ENCODE measurements at places on chromosomes 1 and 21.

DNA sequence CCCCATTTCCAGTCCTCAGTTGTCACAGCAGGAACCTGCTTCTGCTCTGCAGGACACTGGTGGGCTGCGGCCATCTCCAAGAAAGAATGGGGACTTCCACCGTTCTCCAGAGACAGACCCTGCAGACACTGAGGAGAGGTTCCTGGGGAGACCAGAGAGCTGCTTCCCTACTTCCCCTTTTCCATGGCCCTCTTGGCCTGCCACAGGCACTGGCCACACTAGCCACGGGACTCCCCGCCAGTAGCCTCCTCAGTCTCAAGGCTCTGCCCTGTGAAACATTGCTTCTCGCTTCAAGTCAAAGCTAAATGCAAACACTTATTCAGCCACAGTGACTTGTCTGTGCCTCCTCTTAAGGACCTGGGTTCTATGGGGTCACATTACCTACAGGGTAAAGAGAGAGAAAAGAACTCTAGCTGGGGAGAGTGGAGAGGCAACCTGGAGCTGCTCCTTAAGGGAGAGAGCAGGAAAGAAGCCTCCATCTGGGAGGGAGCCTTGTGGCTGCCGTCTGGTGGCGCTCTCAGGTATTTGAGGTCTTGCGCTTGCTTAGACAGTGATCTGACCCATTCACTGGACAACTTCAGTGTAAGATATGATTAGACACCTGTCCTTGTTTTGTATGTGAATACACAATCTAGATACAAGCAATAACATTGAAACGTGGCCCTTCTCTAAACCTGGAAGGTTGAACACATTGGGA, 5.4 kb upstream of the SLAMF8 start:
- peak; percentile 18 for DNase-seq

DNA sequence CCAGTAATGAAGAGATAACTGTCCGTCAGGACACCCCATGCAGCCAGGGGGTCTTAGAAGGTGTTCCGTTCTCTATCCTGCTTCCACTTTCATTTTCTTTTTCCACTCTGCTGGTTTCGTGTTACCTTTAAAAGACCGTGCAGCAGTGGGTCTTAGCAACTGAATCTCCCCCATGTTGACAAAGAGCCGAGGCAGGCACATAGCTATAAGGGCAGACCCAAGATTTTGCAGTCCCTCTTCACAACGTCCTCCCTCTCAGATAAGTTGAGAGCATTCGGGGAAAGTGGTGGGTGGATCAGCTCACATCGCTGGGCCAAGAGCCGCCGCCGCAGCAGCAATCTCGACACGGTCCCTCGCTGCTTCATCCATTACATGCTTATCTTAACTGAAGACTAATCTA, 355.5 kb downstream of the LMO4 start:
- DNase-seq, result no peak

DNA sequence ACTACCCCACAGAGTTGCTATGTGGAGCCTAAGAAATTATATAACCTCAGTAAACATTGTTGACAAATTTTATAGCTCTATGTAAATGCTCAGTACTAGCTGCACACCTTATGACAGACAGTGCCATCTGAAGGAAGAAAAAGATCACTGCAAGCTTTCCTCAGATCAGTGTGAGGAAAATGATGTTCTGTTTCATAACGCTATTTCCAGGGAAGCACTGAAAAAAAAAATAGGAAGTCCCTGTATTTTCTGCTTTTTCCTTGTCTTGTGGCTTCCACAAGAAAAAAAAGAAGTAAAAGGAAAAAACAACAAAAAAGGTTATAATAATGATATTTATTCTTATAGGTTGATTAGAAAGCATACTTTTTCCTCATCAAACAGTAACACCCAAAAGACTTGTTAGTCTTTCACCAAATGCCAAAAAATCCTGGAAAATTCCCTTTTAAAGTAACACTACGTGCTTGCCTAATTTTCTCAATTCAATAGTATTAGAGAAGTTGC, 23.2 kb downstream of the LYST start:
- peak; percentile 79 for DNase-seq

GRCh38 chr1:152725261-152725660, 17.3 kb downstream of the LCE4A start:
- no peak for DNase-seq

DNA sequence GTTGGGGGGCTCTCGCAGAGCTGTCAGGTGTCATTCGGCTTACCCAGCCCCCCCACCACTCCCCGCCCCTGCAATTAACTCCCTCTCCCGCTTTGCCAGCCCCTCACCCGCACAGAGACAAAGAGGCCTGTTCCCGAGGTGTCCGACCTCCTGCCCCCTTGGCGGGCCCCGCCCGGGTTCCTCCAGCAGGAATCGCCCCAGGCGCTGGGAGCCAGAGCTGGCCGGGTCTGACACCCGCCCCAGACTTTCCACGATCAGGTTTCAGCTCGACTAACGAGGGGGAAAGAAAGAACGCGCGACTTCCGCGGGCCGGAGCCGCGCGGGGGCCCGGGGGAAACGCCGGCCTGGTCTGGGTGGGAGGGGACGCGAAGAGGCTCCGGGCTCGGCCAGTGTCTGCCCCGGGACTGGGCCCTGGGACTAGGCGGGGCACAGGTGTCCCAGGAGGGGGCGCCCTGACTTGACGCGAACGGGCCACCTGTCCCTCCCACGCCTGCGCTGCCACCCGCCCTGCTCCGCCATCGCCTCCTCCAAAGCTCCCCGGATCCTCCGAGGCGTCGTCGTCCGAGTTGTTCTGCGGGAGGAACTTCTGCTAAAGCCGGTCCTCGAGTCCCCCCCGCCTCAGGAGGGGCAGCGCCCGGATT, 36.4 kb upstream of the HHAT start:
- DNase-seq, result peak; percentile 88

- DNase-seq, result peak; percentile 64
Observed at GRCh38 chr1:211735208-211736170, 60.1 kb upstream of the NEK2 start.

- DNase-seq, result no peak
Observed at GRCh38 chr1:223745731-223746130, 33.4 kb downstream of the CAPN2 start.

DNA sequence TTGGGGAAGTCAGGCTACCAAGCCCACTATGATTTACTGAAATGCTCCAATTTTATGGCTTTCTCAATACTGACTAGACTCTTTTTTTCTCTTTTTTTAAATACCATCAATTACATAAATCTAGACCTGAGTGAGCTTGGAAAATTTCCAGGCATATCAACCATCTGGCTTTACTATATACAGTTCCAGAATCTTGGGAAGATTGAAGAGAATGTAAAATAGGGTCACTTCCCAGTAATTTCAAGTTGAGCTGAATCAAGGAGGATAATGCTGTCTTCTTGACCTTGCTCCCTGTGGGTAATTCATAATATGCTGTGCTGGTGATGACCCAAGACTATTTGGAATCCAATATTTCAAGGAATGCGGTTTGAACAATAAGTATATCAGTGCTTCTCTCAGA, 108.1 kb downstream of the MAP3K21 start:
- no peak for DNase-seq

- DNase-seq, result peak; percentile 12
Observed at GRCh38 chr1:63189677-63190076, 132.7 kb upstream of the FOXD3 start.

GRCh38 chr1:153789478-153790034, 14.3 kb downstream of the SLC27A3 start:
- no peak for DNase-seq

- DNase-seq, result peak; percentile 53
Observed at GRCh38 chr1:161766102-161766981, at the start of gene ATF6. TSS of gene ATF6 (plus strand) at chr1:161766320. CDS start at chr1:161766361, 41 bp downstream.

- DNase-seq, result no peak
Observed at GRCh38 chr21:43667191-43667904, 8.0 kb downstream of the RRP1B start.

GRCh38 chr1:59691261-59691660, 123.5 kb upstream of the HOOK1 start:
- no peak for DNase-seq

GRCh38 chr1:245901037-245901436, 606.0 kb downstream of the SMYD3 start:
- no peak for DNase-seq

- no peak for DNase-seq
Observed at GRCh38 chr1:11753555-11754208, 8.3 kb upstream of the C1orf167 start.

DNA sequence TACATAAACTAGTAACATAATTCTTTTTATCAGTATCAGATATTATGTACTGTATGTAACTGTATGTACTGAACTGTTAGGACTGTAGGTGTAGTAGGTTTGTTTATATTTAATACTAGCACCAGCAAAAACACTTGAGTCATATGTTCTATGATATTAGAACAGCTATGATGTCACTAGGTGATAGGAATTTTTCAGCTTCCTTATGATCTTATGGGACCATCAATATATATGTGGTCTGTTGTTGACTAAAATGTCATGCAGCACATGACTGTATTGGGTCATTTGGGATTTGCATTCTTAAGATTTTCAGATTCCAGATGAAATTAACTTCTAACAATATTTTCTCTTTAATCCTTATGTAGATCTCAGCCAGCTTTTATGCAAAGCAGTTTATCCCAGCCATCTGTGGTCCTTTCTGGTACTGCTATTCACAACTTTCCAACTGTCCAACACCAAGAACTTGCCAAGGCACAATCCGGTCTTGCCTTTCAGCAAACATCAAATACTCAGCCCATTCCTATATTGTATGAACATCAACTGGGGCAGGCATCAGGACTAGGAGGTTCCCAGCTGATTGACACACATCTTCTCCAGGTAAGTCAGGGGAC, 38.3 kb upstream of the MYOCOS start:
- DNase-seq, result no peak

- DNase-seq, result no peak
Observed at GRCh38 chr1:26574719-26575251, 45.2 kb downstream of the RPS6KA1 start.

DNA sequence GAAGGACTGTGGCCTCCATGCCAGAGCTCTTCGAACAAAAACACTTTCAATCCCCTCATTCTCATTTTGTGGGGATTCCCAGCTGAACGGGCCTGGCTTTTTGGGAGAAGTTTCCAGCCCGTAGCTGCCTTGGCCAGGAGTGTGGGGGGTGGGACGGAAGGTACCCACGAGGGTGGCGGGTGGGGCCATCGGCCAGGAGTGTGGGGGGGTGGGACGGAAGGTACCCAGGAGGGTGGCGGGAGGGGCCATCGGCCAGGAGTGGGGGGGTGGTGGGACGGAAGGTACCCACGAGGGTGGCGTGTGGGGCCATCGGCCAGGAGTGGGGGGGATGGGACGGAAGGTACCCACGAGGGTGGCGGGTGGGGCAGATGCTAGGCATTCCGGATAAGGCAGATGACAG, 71.7 kb upstream of the ZBTB18 start:
- no peak for DNase-seq

DNA sequence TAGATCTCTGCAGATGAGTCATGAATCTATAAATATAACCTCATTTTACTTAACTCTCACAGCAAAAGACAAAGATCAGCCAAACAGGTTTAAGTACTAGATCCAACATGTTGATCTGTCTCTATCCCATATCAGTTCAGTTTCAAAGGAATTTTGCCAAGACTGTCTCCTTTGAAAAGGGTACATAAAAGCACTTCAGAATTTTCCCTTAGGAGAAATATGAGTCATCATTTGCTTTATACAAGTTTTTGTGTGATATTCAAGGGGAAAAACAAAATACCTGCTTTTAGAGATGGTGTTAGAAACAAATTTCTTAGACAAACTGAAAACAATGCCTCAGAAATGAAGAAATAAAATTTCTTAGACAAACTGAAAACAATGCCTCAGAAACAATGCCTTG, 73.5 kb upstream of the LRRC7 start:
- DNase-seq, result no peak

- peak; percentile 86 for DNase-seq
Observed at GRCh38 chr1:107767156-107767582, 197.8 kb downstream of the VAV3 start.

DNA sequence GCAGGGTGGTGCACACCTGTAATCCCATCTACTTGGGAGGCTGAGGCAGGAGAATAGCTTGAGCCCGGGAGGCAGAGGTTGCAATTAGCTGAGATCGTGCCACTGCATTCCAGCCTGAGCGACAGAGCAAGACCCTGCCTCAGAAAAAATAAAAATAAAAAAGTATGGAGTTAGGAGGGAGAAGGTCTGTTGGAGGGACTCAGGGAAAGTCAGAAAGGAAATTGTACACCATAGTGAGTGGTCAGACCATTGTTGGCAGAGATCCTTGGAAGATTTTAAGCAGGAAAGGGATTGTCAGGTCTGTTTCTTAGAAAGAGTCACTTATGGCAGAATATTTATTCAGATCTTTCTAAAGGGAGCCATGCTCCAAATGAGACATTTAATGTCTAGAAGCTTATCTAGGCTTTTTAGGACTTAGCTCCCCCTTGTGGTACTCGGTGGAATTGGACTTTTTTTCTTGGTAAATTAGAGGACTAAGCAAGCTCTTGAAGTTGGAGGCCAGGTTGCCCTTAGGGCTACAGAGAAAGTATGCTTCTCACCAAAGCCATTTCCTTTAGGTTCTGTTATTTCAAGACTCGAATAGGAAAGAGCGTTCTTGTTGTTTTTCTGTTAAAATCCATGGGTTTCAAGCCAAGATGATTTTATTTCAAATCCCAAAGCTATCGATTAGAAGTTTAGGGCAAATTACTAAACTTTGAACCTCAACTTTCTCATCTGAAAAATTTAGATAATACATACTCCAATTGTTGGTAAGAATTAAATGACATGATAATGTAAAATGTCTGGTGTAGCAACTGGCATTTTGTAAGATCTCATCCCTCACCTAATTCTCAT, 16.5 kb downstream of the MIA3 start:
- peak; percentile 52 for DNase-seq

DNA sequence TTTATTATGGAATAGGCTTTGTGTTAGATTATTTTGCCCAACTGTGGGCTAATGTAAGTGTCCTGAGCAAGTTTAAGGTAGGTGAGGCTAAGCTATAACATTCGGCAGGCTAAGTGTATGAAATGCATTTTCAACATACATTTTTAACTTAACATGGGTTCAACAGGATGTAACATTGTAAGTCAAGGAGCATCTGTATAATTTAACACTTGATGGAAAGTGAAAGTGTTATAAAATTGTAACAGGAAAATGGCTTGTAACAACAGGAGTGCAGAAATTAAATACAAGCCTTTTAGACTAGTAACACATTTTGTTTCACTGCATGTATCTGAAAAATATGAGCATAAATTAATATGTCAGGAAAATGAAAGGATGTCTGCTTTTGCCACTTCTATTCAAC, 42.3 kb downstream of the B3GALNT2 start:
- DNase-seq, result no peak

DNA sequence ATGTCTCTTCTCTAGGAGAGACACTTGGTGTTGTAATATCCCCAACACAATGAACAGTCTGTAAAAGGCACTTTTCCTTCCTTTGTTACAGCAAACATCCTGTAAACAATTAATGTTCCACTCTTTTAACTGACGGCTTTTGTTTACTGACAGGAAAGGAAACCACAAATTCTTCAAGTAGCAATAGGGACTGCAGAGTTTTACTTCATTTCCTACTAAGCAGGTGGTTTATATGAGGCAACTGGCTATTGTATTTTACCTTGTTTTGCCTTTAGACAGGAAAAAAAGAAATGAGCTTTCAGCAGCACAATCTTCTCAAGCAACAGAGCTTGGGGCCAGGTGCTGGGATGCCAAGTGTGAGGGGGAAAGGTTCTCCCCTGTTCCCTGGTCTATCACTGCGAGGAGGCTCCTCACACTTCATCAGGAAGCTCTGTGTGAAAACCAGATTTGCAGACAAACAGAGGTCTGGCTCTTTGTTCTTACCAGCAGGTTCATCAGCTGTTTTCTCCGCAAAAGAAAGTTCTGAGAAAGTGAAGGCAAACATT, 51.2 kb downstream of the SIPA1L2 start:
- DNase-seq, result no peak
